ENCODE measurements at places on chromosomes 13 and 19.
A peak's percentile ranks its signal among the peaks of the same experiment; 100 is the strongest.

- peak; percentile 19 for DNase-seq
Observed at GRCh38 chr19:32224371-32225244, 120.8 kb upstream of the ZNF507 start.

GRCh38 chr13:50149214-50149613 lies 134.0 kb downstream of the KCNRG start:
- no peak for DNase-seq

- no peak for DNase-seq
Observed at GRCh38 chr13:101115762-101116171, 300.5 kb downstream of the NALCN start.

DNA sequence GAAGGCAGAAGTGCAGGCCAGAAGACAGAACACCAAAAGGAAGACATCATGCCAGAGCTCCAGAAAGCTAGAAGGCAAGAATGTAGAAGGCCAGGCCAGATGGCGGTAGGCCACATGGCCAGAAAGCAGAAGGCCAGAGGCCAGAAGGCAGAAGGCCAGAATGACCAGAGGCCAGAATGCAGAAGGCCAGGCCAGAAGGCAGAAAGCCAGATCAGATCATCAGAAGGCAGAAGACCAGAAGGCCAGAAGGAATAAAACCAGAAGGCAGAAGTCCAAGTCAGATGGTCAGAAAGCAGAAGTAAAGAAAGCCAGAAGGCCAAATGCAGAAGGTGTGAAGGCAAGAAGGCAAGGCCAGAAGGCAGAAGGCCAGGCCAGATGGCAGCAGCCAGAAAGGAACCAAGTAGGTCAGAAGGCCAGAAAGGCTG lies 185.0 kb downstream of the TUBA3C start:
- DNase-seq = no peak

DNA sequence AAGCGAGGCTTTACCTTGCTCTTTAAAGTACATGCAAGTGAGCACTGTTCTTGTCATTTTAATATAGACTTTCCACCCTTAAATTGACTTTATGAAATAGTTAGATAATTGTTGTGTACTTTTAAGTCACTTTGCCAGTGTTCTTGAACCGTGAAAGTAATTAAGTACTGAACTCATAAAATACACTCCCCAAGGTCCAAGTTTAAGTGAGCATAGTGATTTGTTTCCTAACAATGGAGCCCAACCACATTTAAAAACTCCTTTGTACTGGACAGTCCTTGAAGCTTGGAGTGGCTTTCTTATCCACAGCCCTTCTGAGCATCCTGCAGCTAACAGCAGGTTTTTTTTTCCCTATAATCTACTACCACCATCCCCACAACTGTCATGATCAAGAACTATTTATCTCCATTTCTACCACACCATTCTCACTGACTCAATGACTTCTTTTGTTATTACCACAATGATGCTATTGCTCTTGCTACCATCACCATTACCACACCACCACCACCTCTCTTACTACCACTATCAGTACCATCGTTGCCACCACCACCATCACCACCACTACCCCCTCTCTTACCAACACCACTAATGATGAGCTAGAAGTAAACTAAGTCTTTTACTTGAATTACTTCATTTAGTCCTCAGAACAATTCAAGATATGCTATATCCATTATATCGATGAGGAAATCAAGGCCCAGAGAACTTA lies 452.6 kb downstream of the DIAPH3 start:
- DNase-seq = no peak

- DNase-seq = no peak
Observed at GRCh38 chr13:31610270-31610998, 128.9 kb upstream of the RXFP2 start.

DNA sequence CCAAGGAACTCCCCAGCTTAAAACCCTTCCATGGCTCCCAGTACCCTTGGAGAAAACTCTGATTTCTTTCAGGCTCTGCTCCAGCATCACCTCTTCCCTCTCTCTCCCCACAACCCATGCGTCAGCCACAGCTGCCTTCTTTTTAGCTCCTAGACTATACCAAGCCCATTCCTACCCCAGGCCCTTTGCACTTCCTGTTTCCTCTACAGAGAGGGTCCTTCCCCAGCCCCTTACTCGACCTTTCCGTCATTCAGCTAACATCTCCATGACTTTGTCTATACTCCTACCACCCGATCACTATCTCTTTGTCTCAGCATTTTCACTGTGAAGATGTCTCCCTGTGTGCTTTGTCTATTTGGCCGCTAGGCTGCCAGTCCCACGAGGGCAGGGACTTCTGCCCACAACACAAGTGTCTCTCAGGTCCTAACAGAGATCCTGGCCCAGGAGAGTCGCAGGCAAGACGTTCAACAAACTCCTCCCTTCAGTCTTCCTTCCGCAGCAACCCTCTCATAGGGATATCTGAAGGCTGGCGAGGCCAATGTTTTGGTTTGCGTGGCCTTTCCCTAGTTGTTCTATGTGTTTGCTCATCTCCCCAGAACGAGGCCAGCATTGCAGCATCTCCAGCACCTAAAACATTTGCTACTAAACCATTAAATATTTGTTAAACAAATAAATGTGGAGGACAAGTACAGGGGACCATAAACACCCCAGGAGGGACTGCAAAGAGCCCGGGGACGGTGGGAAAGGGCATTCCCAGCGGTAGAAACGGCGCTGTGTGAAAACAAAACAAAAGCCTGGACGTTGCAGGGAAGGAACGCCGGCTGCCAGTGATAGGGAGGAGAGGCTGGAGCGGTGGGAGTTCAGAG lies 816 bp downstream of the CCNP start:
- DNase-seq = no peak

GRCh38 chr19:40224342-40225150 lies 1.9 kb downstream of the CCNP start:
- no peak for DNase-seq

- DNase-seq = peak; percentile 58
Observed at GRCh38 chr19:4059891-4060620, 6.6 kb downstream of the ZBTB7A start.

GRCh38 chr19:37951816-37952210 lies 44.8 kb downstream of the SIPA1L3 start:
- DNase-seq = no peak

- no peak for DNase-seq
Observed at GRCh38 chr13:99959540-99960230, 11.9 kb downstream of the ZIC5 start.

GRCh38 chr13:57823704-57824103 lies 192.2 kb downstream of the PCDH17 start:
- no peak for DNase-seq

DNA sequence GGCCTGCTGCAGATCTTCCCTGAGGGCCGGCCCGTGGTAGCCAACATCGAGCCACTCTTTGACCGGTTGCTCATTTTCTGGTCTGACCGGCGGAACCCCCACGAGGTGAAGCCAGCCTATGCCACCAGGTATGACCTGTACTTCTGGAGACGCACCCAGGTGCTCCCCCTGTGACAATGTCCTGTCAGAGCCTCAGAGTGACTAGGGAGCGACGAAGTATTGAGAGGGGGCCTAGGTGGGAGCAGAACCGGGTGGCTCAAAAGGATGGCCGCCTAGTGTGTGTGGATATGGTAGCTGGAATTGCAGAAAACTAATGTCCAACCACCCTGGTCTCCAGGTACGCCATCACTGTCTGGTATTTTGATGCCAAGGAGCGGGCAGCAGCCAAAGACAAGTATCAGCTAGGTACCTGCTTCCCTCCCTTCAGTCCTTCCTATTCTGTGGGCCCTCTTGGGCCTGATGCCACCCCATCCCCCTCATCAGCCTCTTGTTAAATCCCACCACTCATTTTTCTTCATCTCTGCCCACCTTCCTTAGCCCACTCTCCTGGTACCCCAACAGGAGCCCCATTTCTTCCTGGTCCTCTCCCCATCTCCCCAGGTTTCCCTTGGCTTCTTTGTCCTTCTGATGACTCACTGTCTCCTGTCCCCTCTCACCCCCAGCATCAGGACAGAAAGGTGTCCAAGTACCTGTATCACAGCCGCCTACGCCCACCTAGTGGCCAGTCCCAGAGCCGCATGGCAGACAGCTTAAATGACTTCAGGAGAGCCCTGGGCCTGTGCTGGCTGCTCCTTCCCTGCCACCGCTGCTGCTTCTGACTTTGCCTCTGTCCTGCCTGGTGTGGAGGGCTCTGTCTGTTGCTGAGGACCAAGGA lies 8.4 kb downstream of the EGLN2 start:
- DNase-seq = no peak

GRCh38 chr13:29227576-29227975 lies 367.9 kb downstream of the SLC7A1 start:
- no peak for DNase-seq

DNA sequence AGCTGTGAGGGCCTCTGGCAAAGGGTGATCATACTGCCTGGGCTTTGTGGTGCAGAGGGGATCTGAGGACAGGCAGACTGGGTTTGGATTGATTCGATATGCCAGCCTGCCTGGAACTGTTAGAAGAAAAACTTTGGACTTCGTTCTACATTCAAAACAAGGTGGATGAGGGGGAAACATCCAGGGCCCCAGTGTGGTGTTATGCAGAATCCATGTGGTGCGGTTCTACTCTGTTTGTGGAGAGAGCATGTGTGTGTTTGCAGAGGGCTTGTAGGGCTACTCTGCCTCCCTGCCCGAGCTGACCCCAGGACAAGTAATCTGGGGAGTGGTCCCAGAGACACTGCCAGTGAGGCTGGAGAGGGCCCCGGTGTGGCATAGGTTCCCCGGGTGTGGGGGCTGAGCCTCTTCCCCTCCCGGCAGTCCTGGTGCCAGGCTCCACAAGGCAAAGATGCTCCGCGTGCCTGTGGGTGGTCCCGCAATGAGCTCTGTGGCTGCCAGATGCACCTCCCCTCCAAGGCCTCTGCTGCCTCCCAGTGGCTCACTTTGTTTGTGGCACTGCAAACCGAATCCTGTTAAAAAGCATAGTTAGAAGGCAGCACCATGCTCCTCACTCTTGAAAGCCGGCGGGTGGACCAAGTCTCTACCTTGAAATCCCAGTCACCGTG lies 22.3 kb upstream of the TFDP1 start:
- no peak for DNase-seq

- peak; percentile 77 for DNase-seq
Observed at GRCh38 chr13:99386911-99387788, 80.0 kb upstream of the GPR183 start.

- DNase-seq = no peak
Observed at GRCh38 chr13:45592758-45593157, 22.8 kb downstream of the ERICH6B start.

- DNase-seq = no peak
Observed at GRCh38 chr19:5472286-5472685, 17.1 kb downstream of the ZNRF4 start.

DNA sequence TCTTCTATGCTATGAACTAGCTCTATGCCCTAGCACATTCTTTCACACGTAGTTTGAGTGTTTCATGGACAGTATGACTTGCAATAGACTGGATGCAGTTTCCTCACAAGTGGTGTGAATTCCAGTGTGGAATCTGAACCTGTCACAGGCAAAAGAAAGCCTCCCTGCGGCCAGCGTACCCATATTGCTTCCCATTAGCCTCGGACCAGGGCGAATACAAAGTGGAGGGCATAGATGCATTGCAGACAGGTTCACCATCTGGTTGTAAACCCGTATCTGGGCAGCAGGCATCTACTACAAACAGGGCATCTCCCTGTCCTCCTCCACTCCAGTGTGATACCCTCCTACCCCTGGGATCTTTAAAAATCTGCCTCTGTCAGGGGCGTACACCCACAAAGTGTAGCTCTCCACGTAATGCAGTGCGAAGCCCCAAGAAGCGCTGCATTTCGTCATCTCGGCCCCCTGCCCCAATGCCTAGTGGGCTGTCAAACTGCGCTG lies 1.4 kb upstream of the CIC start:
- no peak for DNase-seq

- no peak for DNase-seq
Observed at GRCh38 chr13:102626928-102627327, 30.1 kb downstream of the TPP2 start.

DNA sequence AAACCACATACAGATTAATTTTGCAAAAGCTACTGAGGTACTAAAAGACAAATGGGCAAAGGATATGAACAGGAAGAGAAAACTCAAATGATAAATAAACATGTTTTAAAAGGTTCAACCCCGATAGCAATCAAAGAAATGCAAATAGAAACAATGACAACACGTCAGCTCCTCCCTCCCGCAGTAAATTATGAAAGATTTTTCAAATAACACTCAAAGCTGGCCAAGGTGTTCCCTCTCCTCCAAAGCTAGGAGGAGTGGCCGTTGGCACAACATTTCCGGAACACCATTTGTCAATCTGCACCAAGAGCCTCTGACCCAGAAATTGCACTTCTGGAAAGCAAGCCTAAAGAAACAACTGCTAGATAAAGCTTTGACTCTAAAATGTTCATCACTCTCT lies 28.3 kb downstream of the INSR start:
- no peak for DNase-seq
